ENCODE measurements at places on chromosomes 7 and 10.

GRCh38 chr10:50293513-50294313, 42.4 kb upstream of the ASAH2 start:
- no peak for DNase-seq

- DNase-seq, result no peak
Measured at GRCh38 chr7:27670676-27671075, 8.0 kb upstream of the HIBADH start.

DNA sequence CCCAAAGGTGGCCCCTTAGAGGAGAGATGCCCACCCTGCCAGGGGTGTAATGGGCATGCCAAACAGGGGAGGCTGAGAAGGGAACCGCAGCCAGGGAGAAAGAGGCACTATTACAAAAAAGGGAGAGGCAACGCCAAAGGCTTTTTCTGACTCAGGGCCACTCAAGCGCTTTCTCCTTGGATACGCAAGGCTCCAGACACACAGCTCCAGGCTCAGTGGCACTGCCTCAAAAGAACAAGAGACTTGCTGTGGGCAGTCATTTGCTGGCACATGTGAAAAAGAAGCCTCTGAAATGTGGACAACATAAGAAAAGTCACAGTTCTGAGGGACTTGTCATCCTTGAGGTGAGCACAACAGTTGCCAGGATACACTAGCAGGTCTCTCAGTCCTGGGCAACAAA, 128.4 kb downstream of the DGKI start:
- DNase-seq, result no peak

GRCh38 chr10:132972986-132973902, 30.9 kb upstream of the CFAP46 start:
- no peak for DNase-seq

- no peak for DNase-seq
Measured at GRCh38 chr7:107186240-107186639, 17.4 kb downstream of the HBP1 start.

DNA sequence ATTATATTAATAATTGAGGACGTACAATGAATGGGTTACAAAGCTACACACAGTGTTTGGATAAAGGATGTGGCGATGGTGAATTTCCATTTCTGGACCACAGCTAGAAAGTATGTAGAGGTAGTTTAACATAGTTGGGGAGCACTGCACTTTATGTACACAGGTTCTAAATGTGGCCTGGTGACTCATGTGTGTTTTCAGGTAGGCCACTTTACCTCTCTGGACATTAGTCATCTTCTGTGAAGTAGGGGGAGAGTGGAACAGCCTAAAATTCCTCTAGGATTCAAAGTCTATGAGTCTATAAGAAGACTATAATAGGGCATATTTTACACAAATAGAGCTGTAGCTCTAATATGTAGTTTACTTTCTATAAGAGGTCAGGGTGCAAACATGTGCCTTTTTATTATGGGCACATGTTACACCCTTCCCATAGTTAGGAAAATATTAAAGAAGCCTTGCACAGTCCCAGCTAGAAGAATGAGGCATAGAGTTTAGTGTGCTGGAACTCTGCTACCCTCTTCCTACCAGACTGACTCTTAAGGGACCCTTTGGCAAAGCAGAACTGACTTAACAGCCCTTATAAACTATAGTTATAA, 594.9 kb downstream of the LRMDA start:
- DNase-seq, result no peak

DNA sequence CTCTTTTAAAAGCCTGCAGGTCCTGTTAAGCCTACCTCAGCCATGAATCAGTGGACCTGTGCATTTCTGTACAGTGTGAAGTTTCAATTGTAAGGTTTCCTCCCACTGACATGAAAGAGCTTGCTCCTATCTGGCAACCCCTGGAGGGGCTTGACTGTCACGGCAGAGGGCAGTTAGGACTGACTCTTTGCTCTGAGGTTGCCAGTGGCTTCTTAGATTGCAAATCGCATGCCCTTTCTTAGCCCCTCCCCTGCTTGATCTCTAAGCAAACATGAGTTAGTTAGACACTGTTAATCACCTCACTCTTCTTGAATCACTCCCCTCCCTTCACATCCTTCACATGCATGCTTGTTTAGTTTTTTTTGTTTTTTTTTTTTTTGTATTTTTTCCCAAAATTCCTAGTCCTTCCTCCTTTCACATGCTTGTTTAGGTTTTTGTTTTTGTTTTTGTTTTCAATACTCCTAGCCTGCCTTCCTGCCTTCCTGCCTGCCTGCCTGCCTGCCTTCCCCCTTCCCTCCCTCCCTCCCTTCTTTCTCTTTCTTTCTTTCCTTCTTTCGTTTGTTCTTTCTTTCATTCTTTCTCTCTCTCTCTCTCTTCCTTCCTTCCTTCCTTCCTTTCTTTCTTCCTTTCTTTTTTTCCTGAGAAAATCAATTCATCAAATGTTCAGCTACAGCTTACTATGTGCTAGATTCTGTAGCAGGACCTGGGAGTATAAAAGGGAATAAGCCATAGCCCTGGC, 6.0 kb upstream of the HIPK2 start:
- no peak for DNase-seq

DNA sequence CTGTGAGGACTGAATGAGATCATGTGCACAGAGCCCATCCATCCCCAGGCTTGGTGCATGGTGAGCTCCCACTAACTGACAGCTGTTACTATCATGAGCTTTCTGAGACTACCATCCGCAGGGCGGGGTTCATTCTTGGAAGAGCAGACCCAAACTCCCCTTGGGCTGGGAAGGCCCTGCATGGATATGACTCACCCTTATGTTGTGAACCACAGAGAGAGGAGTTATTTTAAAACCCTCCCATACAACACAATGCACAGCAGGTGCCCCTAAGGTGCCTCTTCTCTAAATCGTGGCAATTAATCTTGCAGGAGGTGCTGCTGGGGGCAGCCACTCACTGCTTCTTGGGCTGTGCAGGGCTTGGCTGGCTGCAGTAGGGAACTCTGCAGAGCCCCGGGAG, 219.1 kb downstream of the GFRA1 start:
- no peak for DNase-seq

- no peak for DNase-seq
Measured at GRCh38 chr7:37448011-37448635, 541 bp downstream of the ELMO1 start.

DNA sequence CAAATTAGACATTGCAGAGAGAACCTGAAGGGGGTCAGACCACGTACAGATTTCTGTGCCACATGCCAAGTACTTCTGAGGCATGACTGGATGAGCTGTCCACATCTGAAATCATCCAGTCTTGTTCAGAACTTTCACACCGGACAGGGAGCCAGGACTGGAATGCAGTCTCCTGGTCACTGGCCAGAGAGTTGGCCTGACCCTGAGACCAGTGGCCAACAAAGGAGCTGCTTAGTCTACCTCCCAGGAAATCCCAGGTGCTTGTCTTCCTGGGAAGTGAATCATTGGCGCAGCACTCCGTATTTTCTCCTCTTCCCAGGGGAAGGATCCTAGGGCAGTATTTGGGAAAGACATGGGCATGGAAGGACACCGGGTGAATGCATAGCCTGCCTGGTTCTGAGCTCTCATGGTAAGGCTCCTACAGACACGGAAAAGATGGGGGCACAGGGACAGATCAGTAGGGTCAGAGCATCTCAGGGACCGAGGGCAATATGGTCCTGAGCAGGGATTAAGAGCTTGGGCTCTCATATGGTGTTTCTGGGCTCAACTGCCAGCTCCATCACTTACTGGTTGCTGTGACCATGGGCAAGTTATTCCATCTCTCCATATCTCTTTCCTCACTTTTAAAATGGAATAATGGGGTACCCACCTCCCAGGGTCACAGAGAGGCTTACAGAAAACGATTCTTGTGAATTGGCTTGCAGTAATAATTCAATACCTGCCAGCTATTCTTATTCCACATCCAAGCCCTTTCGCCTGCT, 1.3 kb upstream of the SCD start:
- no peak for DNase-seq

DNA sequence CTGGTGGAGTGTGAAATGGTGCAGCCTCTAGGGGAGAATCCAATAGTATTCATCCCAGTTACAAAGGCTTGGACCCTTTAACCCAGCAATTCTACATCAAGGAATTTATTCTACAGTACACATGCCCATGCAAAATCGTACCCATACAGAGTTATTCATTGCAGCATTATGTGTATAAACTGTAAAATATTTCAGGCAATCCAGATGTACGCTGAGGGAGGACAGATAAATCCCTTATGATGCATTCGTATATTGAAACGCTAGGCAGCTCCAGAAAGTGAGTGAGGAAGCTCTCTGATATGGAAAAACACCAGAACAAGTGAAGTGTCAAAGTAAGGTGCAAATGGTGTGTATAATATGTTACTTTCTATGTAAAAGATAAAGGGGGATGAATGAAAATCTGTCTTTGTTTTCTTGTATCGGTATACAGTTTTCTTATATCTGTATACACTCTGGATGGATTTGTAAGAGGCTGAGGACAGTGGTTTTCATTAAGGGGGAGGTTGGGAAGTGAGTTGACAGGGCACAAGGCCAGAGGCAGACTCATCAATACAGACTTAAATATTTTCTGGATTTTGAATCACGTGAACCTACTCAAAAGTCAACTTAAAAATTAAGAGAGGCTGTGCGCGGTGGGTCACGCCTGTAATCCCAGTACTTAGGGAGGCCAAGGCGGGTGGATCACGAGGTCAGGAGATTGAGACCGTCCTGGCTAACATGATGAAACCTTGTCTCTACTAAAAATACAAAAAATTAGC, 17.1 kb downstream of the VWA2 start:
- no peak for DNase-seq

DNA sequence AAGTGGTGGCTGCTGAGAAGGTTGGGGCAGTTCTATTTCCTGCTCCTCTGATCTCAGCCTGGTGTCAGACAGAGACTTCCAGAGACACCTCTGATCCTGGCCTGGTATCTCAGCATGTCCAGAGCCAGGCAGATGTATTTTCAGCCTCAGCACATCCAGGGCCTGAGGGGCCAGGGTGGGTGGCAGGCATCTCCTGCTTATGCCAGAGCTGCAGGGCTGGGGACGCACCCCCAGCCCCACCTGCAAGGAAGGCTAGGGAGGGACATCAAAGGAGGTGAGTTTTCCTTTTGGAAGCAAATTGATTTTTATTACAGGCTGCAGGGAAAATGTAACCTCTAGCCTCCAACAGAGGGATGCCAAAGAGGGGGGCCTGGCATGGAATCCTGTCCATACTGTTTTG, 36.7 kb downstream of the CFAP46 start:
- DNase-seq, result no peak

GRCh38 chr10:110498982-110499795, 1.5 kb downstream of the DUSP5 start:
- DNase-seq, result no peak

DNA sequence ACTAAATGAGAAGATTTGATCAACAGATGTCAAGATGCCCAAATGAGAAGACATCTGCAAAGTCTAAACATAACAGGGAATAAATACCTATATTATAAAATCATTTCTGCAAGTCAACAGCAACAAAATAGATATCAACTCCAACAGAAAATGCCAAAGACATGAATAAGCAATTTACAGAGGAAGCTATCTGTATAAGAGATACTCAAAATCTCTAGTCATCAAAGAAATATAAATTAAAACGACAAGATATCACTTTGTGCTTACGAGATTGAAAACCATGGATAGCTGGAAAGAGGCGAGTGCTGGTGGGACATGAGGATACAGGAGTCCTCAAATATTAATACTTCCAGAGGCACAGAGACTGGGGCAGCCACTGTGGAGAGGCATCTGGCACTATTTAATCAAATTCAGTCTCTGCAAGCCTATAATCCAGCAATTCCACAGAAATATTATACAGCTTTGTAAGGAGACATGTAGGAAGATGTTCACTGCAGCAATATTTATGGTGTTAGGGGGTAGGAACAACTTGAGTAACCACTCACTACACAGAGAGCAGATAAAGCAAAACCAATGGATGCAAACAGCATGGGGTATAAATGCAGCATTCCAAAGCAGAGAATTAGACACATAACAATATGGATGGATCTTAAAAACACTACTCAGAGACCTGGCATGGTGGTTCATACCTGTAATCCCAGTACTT, 4.8 kb downstream of the DNMBP start:
- DNase-seq, result no peak

GRCh38 chr7:143910473-143911248, 8.7 kb upstream of the TCAF1 start:
- no peak for DNase-seq

- no peak for DNase-seq
Measured at GRCh38 chr10:91617072-91617609, 15.7 kb downstream of the PPP1R3C start.

GRCh38 chr10:95907456-95908253, at the start of gene CC2D2B:
Gene CC2D2B, plus strand, starts transcription at chr10:95907975. Its CDS starts 3,349 bp downstream, at chr10:95911324.
- peak; percentile 29 for DNase-seq

GRCh38 chr7:143043391-143043790, 8.8 kb upstream of the OR6V1 start:
- no peak for DNase-seq

DNA sequence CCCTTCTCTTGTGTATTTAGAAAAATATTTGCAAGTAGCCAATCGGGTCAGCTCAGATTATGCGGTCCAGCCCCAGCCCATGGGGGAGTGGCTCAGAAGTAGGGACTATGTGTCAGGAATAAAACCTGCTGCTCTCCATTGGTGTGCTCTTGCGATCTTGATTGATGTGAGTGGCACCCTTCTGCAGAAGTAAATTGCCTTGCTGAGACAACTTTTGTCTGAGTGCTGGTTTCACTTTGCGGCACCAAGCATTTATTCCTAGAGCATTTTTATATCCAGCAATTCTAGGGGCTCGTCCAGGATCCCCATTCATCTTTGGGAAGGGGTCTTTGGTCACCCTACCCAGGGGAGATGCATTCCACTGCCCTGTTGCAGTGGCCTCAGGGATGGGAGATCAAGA, 26.1 kb upstream of the FAM221A start:
- no peak for DNase-seq

GRCh38 chr7:99392659-99393354, 15.6 kb downstream of the PDAP1 start:
- DNase-seq, result peak; percentile 60

GRCh38 chr10:115657161-115657860, 564.1 kb downstream of the ATRNL1 start:
- no peak for DNase-seq

DNA sequence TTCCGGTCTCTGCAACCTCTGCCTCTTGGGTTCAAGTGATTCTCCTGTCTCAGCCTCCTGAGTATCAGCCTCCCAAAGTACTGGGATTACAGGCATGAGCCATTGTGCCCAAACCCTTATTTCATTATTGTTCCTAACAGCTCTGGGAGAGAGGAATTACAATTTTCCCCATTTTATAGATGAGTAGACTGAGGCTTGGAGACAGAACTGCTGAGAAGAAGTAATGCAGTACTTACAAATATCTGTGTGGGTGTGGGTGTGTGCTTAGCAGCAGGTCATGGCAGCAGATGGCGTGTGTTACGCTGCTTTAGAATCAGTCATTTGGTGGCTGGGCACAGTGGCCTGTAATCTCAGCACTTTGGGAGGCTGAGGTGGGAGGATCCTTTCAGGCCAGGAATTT, 7.4 kb downstream of the PRKRIP1 start:
- DNase-seq, result no peak

- DNase-seq, result no peak
Measured at GRCh38 chr7:117565226-117565625, 85.4 kb downstream of the CFTR start.

GRCh38 chr7:2358968-2359527, 4.4 kb downstream of the EIF3B start:
- DNase-seq, result no peak

GRCh38 chr10:79938728-79939406, 10.0 kb downstream of the SFTPD start:
- no peak for DNase-seq

- no peak for DNase-seq
Measured at GRCh38 chr10:88095778-88096431, 232.5 kb downstream of the PTEN start.

GRCh38 chr7:885261-885892, 9.0 kb downstream of the GET4 start:
- DNase-seq, result no peak

All from stimulated activated CD8-positive, alpha-beta memory T cell treated with anti-CD3 and anti-CD28 coated beads, Interleukin-15, amount 100 ng/mL, for 4 hours (primary cell).